Osteoblast (primary cell): ENCODE measurements at places on chromosomes 5 and 9. TPM values are rescaled to one million over a fixed set of nuclear protein-coding genes. Genes with fewer than 3 reads are reported as not detected.

DNA sequence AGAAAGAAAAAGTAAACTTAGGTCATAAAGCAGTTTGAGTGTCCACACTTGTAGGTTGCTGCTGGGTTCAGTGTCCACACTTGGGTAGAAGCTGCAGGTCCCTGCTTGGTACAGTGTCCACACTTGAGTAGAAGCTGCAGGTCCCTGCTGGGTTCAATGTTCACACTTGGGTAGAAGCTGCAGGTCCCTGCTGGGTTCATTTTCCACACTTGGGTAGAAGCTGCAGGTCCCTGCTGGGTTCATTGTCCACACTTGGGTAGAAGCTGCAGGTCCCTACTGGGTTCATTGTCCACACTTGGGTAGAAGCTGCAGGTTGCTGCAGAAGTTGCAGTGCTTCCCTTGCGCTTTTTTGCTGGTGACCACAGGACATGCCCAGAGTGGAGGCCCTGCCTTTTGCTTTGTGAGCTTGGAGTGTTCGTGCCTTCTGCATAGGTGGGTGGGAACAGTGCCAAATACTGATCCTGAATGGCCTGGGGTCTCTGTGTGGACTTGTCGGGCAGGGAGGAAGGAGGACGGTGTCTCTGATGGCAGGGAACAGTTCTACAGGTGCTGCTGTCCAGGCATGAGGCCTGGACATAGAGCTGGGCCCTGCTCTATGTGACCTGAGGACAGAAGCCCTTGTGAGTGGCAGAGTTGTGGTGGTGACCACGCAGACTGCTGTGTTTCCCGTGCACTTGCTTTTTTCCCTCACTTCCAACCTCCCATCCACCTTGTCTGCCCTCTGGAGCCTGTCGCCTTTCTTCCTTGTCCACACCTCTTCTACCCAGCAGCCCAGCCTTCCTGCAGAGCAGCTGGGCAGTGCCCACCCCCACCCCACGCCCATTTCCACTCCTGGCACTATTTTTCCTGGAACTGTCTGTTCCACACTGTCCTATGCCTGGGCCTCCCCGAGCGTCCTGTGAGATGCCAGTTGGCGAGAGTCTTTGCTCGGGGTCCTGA lies 120.8 kb downstream of the EHMT1 start:
- no peak for DNase-seq

DNA sequence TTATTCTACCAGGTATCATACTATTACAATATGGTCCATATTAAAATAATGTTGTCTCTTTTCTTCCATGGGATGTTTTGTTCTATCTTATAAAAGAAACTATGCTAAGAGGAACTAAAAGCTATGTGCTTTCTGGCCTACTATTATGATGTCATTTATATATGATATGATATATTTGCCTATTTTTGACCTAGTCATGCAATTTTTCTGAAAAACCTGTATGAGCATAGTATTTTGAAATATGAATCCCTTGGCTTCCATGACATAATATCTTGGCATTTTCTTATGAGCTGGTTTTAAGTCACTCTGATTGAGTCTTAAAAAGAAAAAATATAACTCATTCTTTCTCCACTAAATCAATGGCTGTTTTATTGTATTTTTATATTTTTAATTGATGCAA lies 60.7 kb downstream of the MAN2A1 start:
- no peak for DNase-seq

DNA sequence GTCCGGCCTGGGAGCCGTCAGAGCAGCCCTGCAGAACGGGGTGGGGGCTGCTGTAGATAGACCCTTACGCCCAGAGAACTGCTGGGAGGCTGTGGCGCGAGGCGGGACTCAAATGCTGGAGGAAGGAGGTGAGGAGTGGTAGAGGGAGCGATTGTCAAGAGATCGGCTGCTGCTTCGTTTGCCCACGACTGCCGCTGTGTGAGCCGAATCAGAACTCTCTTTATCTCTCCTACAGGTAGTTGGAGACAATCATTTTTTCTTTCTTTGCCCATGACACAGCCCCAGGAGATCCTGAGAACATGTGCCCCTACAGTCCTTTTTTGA lies 456 bp downstream of the ZNF79 start:
- no peak for DNase-seq

DNA sequence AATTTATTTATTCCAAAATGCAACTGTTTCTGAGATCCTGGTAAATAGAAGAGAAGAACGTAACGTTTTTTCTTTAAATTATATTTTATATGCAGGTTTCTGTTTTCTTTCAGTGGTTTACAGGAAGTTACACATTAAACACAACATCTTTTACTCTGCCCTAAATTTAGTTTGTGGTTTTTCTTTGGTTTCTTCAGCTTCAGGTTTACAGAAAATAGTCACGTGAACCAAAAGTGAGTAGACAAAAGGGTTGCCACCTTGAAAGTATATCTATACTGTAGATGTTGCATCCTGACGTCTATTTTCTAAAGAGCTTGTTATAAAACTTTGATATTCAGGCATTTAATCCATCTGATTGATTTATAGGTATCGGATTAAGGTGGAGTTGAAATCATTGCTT lies 1236.6 kb downstream of the MAT2B start:
- no peak for DNase-seq

Gene CTNND2
- total RNA-seq = not detected in 2 replicates
